ENCODE measurements at places on chromosomes 4 and X.
A peak's percentile ranks its signal among the peaks of the same experiment; 100 is the strongest.

DNA sequence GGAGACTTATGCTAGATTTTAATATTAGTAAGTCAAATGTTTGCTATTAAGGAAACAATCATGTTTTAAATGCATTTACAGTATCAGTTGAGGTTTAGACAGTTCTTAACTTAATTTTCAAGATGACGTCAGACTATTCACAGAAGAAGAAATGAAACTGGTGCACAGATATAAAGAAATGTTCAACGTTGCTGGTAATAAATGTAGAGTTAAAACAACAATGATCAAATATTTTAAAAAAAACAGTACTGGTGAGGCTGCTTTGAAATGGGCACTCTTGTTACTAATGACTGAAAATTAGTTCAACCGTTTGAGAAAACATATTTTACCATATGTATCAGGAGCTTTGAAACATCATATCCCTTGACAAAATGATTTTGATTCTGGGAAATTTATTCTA, 44.2 kb downstream of the ABHD18 start:
- DNase-seq: no peak

GRCh38 chrX:71650333-71650969, 16.9 kb upstream of the LOC101059915 start:
- DNase-seq: no peak

- peak; percentile 58 for DNase-seq
Observed at GRCh38 chr4:73832651-73833237, 3.7 kb upstream of the CXCL6 start.

- no peak for DNase-seq
Observed at GRCh38 chr4:72529148-72529822, 39.7 kb downstream of the ADAMTS3 start.

- DNase-seq: no peak
Observed at GRCh38 chr4:132893787-132894186, 255.3 kb upstream of the PCDH10 start.

DNA sequence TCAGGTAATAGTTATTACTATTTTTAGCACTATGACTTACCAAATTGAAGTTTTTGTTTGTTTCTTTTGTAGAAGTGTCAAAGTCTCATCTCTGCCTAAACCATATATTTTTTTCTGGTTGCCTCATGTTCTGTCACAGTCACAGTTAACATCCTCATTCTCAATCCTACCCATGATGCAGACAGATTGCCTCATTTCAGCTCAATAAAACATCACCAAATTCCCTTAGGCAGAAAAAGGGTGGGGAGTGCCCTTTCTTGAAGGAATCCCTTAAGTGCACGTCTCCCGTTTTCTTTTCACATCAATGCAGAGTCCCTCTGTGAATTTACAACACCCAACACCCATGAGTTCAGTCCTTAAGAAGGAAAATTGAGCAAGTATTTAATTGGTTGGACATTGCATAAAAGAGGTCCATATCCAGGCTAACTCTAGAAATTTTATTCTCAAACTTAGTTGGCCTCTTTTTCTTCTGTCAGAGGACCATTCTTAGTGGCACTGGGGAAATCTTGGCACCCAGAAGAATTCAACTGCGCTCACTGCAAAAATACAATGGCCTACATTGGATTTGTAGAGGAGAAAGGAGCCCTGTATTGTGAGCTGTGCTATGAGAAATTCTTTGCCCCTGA, 103.7 kb upstream of the BMPR1B start:
- DNase-seq: peak; percentile 45

DNA sequence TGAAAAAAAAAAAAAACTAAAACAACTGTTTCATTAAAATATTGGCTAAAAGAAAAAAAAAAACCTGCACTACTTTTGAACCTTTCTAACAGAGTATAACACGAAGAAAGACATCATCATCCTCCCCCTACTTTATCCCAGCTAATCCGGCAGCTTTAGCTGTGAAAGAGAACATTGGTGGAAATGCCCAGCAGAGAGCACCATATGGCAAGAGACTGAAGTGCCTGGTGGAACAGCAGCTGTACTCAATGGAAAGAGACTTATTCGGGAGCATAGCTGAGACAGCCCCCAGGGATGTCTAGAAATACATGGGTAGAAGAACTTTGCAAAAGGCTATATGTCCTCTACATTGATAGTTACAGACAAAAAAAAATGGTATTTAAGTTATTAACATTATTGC, 30.3 kb downstream of the STPG2 start:
- DNase-seq: peak; percentile 35

DNA sequence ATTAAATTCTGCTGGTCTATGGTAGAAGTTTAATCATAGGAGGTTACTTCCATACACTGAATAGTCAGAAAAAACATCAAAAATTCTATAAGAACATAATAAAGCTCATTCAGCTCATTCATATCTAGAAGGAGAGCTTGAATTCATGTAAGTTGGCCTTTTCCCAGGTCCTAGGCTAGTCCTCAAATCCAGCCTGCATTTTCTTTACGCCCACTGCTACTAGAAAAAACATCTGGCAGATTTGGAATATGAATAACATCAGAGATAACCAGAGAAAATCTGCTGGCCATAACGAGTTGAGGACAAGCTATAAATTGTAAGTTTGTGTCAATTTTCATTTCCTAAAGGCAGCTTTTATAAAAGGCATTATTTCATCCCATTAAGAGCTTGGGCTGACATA, 95.5 kb downstream of the MXRA5 start:
- DNase-seq: no peak

DNA sequence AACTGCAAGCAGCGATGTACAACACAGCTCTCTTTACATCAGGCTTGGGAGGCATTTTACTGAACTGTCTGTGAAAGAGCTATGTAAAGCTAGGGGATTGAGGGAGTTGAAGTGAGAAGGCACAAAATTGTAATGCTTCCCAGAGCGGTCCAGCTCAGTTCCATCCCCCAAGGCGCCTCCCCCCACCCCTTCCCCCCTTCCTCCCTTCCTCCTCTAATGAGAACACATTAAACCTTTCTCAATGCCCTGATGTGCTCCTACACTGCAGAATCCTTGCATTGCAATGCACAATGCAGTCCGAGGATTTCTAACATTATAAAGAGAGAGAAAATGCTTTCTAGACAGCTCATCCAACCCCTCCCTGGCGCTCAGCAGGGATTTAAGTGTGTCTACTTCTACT, 73.9 kb downstream of the CXXC4 start:
- no peak for DNase-seq

DNA sequence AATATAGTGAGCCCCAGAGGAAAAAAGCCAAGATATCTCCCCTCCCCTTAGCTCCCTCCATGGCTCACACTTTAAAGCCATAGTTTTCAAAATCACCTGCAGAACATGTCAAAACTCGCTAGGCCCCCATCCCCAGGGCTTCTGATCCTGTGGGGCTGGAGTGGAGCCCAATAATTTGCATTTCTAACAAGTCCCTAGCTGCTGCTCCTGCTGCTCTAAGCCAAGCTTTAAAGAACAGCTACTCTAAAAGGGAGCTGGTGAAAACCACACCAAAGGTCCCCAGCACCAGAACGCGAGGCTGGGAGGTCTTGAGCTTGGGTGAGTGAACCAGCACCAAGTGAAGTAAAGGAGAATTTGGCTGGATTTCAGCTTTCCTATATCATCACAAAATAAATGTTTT, 237.1 kb downstream of the ZNF674 start:
- no peak for DNase-seq

DNA sequence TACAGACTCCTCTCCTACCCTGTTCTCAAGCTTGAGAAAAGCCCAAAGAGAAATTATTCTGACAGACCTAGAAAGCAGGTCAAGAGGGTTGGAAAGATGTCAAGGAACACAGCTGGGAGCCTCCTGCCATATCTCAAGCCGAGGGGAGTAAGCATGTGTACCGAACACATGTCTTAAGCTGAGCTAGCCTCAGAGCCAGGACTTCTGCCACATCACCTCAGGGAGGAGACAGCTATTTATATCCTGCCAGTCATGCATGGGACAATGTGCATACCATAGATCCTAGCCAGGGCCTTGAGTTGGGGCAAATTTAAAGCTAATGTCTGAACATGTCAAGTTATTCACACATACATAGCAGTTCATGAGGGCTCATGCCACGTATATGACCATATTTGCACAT, 11.8 kb downstream of the TMEM31 start:
- DNase-seq: peak; percentile 80

DNA sequence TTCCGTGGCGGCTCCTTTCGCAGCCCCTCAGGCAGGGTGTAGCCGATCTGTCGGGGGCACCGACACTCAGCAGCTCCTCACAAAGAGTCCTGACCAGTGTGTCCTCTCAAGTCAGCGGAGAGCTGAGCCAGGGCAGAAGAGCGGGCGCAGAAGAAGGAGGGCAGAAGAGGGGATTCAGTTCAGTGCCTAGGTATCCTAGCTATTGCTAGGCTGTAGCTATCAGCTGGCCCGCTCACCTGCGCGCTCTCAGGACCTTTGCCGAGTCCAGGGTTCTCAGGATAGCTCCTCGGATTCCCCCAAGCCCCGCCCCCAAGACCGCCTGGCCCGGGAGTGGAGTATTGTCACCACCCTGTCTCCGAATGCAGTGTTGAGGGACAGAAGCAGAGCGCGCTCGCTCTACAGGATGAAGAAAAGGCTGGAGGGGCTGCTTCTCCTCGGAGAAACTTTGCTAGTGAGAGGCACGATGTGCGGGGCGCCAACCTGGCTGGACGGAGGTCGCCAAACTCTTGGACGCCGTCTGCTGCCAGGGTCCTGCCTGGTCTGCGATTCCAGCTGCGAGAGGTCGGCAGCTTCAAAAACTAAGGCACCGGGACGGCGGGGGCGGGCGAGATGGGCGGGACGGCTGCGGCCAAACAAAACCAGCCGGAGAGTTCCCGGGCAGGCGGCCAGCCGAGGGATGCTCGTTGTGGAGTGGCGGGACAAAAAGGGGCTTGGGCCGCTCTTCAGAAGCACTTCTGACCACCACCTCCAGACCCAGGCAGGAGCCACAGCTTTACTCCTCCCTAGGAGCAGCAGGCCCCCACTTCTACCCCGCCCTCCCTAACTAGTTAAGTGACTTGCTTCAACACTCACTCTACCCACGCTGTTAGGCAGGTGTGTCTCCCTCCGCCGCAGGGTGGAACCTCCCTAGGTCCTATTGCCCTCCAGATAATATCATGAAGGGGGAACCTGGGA, at the start of gene XKRX:
XKRX (minus strand) TSS at position 258 of the 954 bp plus-strand sequence. CDS start 613 bp downstream, outside the sequence.
- peak; percentile 21 for DNase-seq

DNA sequence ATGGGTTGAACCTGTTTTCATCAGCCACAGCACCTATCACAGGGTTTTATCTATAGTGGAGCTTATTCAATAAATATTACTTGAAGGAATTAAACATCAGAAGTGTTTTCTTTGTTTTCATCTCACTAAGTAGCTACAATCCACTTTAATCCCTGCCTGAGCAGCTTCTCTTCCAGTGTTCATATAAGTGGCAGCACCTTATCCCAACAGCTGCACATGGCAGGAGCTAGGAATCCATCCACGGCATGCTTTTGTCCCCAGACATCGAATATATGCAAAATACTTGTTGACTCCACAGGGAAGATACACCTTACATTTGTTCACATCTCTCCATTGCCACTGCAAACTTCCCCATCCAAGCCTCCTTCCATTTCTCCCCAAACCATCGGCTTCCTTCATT, 549.8 kb upstream of the FAM241A start:
- no peak for DNase-seq

DNA sequence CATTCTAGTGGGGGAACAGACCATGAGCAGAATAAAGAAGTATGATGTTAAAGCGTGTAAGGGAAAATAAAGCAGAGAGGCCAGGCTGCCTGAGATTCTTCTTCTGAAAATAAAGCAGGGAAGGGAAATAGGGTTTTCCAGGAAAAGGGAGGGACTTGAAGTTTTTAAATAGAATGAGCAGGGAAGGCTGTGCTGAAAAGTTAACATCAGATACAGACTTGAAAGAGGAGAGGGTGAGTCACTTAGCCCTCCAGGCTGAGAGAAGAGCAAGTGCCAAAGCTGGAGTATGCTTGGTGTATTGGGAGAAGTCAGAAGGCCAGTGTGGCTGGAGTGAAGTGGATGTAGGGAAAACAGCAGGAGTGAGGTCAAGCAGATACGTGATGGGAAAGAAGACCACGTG, 10.0 kb upstream of the PLK4 start:
- DNase-seq: peak; percentile 95

DNA sequence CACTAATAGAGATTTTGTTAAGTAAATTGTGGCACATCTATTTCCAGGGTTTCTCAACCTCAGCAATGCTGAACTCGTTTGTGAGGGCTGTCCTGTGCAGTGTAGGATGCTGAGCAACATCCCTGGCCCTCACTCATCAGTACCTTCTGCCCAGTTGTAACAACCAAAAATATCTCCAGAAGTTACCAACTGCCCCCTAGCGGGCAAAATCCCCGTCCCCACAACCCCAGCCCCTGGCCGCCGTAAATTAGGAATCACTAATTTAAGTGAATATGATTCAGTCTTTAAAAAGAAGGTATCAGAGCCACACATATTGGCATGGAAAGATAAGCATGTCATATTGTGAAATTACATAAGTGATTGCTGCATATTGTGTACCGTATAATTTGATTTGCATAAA, 123.4 kb downstream of the ASB9 start:
- peak; percentile 24 for DNase-seq

DNA sequence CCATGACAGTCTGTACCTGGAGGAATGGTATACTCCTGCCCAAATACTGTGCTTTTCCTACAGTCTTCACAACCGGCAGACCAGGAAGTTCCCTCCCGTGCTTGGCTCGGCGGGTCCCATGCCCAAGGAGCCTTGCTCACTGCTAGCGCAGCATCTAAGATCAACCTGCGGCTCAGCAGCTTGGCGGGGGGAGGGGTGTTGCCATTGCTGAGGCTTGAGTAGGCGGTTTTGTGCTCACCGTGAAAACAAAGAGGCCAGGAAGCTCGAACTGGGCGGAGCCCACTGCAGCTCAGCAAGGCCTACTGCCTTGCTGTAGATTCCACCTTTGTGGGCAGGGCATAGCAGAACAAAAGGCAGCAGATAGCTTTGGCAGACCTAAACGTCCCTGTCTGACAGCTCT, 152.7 kb downstream of the TEX11 start:
- DNase-seq: no peak

- DNase-seq: no peak
Observed at GRCh38 chrX:19237901-19238300, 105.8 kb upstream of the PDHA1 start.

DNA sequence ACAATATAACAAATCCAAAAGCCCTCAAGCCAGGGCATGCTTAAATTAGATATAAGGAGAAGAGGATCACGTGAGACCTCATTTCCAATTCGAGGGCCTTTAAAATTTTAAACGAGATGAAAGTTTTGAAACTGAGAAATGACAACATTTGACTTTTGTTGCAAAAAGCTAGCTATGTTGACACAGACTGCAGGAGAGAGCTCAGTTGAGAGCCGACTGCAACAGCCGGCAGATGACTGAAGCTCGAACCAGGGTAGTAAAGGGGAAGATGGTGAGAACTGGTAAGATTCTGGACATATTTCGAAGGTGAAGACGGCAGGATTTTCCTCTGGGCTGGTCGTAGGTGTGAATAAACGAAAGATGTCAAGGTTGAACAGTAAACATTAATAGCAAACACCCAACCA, 773 bp downstream of the PRMT9 start:
- peak; percentile 45 for DNase-seq

DNA sequence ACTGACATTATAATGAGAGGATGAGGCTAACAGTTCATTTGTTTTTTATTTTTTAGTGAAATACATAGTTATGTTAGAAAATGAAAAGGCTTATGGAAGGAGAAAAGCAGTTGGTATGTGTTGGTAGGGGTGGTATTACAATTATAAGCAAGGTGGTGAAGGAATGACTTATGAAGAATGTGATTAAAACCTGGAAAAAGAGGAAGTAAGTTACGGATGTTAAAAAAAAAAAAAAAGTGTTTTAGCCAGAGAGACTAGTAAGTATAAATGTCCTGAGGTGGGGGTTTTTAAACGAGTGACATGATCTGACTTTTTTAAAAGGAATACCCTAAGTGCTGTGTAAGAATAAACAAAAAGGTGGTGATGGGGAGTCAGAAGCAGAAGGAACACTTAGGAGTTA, 206.8 kb downstream of the IL15 start:
- DNase-seq: no peak

GRCh38 chr4:99008051-99008450, 12.5 kb downstream of the METAP1 start:
- DNase-seq: no peak

All from EH (cell line).